Regular cardiac myocyte (primary cell): ENCODE measurements at places on chromosomes 3 and 15. TPM values are rescaled to one million over a fixed set of nuclear protein-coding genes. Genes with fewer than 3 reads are reported as not detected.

The GCSAM gene
- total RNA-seq: not detected in 2 replicates

The MITF gene
- total RNA-seq: 5.8 and 8.5 TPM in 2 replicates

The LRRC15 gene
- total RNA-seq: 0.19 and 0.56 TPM in 2 replicates

The SNX4 gene
- total RNA-seq: 29.9 and 38.2 TPM in 2 replicates

The UBAP1L gene
- total RNA-seq: 0.96 and 1.1 TPM in 2 replicates

The ISLR2 gene
- under 0.01 and 0.58 TPM in 2 replicates for total RNA-seq

The ECE2 gene
- total RNA-seq: not detected in 2 replicates

The TRANK1 gene
- 6.7 and 15.5 TPM in 2 replicates for total RNA-seq

The RHCG gene
- under 0.01 TPM in 2 replicates for total RNA-seq

The WDR53 gene
- 7.0 and 9.6 TPM in 2 replicates for total RNA-seq

The TMEM212 gene
- total RNA-seq: not detected in 2 replicates

The PRSS50 gene
- not detected in 2 replicates for total RNA-seq

The GOLGA6D gene
- under 0.01 TPM in 1 of 2 replicates, not detected in the other for total RNA-seq

The SLC51A gene
- not detected in 2 replicates for total RNA-seq

The CYP1A2 gene
- total RNA-seq: not detected in 2 replicates

The IQCF5 gene
- total RNA-seq: not detected in 2 replicates

The NR1I2 gene
- 0.28 TPM in 1 of 2 replicates, not detected in the other for total RNA-seq

The P2RY1 gene
- total RNA-seq: 0.38 and 3.1 TPM in 2 replicates

The TP63 gene
- under 0.01 and 0.28 TPM in 2 replicates for total RNA-seq

The PLIN1 gene
- under 0.01 and 0.28 TPM in 2 replicates for total RNA-seq

The CCDC80 gene
- total RNA-seq: 526 and 1,085 TPM in 2 replicates

The SLC22A13 gene
- 0.56 and 0.58 TPM in 2 replicates for total RNA-seq

The C2CD4B gene
- 0.19 and 0.28 TPM in 2 replicates for total RNA-seq

The NDUFB5 gene
- total RNA-seq: 109 and 140 TPM in 2 replicates

The EPHB3 gene
- 0.38 and 3.1 TPM in 2 replicates for total RNA-seq

The CIB1 gene
- 27.1 and 57.3 TPM in 2 replicates for total RNA-seq

The NUTM1 gene
- total RNA-seq: not detected in 2 replicates

The LMAN1L gene
- not detected in 2 replicates for total RNA-seq

The STXBP5L gene
- under 0.01 TPM in 1 of 2 replicates, not detected in the other for total RNA-seq

The HAUS2 gene
- total RNA-seq: 36.4 and 40.6 TPM in 2 replicates

The ESYT3 gene
- 0.19 and 1.4 TPM in 2 replicates for total RNA-seq

The THAP10 gene
- 3.4 and 5.2 TPM in 2 replicates for total RNA-seq

The BCL2A1 gene
- total RNA-seq: under 0.01 and 2.5 TPM in 2 replicates

The EMC7 gene
- 41.7 and 102 TPM in 2 replicates for total RNA-seq

The OSBPL10 gene
- total RNA-seq: 6.7 and 19.2 TPM in 2 replicates

The NUP210 gene
- under 0.01 and 0.38 TPM in 2 replicates for total RNA-seq

The CPNE9 gene
- 0.19 TPM in 1 of 2 replicates, not detected in the other for total RNA-seq

The ARRDC4 gene
- total RNA-seq: 11.8 and 16.3 TPM in 2 replicates

The TNFSF10 gene
- total RNA-seq: 0.96 and 2.3 TPM in 2 replicates

The NEIL1 gene
- 1.7 and 7.0 TPM in 2 replicates for total RNA-seq
